ENCODE measurements at places on chromosomes 7 and 10.

GRCh38 chr7:98283127-98283886, 1.8 kb downstream of the BRI3 start:
- DNase-seq, result no peak

GRCh38 chr10:44899450-44900080, 11.6 kb upstream of the TMEM72 start:
- no peak for DNase-seq

- no peak for DNase-seq
Measured at GRCh38 chr7:72325561-72325960, 86.6 kb downstream of the CALN1 start.

DNA sequence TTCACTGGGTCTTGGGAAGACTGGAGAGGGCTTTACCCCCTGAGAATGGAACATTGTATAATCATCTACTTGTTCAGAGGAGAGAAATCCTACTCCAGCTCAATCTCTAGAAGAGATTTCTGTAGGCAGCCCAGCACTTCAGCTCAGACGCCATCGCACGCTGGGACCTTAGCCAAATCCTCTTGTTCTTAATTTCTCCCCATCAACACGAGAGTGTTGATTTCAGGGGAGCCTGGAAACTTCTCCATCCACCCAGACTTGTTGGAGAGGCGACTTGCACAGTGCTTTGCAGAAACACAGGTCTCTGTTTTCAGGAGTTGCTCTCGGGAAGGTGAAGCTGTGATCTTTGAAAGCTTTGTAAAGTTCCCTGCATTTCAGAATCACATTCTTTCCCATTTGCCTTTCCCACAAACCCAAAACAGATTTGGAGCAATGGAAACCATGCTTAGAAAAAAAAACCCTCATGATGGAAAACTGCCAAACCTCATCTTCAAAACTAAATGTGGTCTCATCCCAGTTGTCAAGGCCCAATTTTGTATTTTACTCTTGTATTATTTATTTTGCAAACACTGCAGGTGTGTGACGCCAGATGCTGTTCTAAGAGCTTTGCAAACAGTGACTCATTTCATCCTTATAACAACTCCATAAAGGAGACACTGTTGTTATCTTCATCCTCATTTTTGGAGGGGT, 60.9 kb downstream of the CALML3 start:
- no peak for DNase-seq

DNA sequence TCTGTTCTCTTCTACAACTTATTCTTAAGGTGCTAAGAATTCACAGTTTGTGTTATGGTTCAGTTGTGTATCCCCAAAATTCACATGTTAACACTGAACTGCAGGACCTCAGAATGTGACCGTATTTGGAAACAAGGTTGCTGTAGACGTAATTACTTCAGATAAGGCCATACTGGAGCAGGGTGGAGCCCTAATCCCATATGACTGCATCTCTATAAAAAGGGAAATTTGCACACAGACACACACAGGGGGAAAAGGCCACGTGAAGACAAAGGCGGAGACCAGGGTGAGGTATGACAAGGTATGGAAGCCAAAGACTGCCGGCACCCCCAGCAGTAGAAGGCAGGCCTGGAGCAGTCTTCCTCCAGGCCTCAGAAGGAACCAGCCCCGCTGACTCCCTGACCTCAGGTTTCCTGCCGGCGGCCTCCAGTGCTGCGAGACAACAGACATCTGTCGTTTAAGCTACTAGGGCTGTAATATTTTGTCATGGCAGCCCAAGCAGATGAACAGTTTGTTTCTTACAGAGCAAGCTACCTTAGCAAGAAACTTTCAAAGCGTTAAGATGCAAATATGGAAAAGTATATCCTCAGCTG, 98.7 kb downstream of the PROSER2 start:
- DNase-seq, result no peak

DNA sequence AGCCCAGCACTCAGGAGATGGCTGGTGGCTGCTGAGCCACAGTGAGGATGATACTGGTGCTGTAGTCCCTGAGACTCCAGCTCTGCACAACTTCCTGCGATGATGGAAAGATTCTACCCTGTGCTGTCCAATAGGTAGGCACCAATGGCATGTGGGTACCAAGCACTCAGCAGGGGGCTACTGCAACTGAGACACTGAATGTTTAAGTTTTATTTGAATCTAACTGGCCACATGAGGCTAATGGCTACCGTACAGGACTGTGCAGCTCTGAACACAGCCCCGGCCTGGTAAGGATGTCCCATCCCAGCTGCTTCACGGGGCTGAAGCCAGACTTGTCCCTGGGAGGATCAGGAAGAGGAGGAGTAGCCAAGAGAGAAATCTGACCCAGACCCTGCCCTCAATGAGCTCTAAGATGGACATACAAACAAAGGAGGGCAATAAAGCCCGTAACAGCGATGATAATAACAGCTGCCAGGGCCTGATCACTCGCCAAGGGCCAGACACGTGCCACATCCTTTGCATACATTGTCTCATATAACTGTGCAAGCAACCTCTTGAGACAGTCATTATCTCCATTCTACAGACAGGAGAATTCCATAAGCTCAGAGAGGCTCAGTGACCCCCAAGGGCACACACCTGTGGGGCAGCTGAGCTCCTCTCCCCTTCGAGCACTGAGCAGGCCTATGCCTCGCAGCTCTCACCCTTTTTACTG, 3.8 kb downstream of the GPRIN2 start:
- DNase-seq, result no peak

DNA sequence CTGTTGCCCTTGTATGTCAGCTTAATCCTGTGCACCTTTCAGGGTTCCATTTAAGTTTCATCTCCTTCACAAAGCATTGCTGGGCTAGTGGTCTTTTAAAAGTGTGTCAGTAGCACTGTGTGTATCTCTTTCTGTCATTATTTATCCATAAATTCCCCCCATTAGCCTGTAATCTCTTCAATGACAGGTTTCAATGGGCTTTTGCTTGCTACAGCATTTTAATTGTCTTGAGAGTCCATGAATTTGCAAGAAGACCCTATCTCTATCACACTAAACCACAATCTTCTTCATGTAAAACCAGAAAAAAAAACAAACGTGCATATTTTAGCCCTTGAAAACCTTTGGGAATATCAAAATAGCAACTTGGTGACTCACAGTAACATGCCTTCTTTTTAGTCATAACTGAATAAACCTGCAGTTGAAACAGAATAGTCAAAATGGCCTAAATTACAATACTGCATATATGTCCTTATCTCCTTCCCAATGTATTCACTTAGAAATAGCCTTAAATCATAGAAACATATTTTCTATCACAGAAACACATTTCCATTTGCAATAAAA, 118.6 kb downstream of the PON1 start:
- DNase-seq, result no peak

DNA sequence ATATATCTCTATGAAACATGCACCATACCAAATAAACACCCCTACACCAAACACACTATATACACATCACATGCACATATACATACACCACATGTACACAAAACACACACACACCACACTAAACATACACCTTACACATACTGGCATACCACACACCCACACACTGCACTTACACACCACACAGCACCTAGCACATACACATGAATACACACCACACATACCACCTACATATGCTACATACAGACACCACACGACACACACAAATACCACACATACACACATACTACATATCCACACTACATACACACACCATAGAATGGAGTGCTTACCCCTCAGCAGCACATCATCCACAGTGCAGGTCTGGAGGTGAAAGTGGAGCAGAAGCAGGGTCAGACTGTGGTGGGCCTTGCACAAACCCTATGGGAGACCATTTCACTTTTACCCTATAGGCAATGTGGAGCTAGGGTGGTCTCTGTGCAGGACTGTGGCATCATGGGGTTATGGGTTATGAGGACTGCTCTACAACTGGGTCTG, 64.6 kb downstream of the WDFY4 start:
- no peak for DNase-seq

DNA sequence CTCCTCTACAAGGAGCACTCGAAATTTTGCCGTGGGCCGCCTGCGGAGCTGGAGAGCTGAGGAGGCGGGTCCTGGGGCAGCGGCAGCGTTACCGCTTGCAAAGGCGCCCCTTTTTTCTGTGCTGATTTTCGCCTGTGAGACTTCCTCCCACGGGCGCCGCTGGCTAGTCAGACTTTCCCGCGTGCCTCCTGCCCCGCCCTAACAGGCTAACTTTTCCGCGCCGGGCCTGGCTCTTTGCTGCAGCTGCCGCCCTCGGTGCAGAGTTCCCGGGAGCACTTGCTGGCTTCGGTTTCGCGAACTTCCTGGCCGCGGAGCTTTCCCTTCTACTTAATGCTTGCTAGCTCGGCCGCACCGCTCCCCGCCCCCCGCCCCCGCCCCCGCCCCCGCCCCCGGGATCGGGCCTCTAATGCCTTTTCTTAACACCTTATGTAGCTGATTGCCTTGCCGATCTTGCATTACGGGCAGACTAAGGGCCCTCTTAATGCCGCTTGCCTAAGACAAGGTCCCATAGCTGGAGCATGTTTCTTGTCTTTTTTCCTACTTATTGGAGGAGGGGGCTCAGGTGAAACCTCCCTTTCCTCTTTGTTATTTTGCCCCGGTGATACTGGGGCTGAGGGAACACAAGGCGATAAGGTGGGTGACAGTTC, 37.9 kb upstream of the RASGEF1A start:
- DNase-seq, result no peak

GRCh38 chr10:69715156-69715898, 85.3 kb downstream of the FAM241B start:
- DNase-seq, result no peak

DNA sequence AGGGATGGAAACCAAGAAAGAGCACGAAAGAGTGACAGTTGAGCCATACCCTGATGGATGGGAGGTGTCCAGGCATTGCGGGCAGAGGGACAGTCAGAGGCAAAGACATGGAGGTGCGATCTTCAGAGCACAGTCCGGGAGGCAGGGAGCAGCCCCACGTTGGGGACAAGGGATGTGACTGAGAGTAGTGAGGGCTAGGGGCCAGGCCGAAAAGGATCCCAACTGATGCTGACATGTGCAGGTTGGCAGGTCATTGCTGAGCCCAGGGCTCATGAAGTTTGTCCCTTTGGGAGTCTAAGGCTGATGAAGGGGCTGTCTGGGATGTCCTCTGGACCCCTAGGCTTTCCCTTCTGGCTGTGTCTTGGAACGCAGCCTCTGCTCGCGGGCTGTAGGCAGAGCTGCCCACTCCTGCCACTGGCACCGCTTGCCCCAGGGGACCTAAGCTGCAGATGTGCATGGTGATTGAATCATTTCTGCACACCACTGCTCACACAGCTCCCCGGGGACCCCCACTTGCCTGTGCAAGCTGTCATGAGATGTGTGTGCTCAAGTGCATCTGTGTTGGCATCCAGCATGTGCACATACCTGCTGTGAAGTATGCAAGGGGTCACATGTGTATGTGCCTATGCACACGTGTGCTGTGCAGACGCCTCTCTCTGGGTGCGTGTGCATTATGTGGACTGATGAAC, 125.1 kb downstream of the ZMIZ1 start:
- DNase-seq, result no peak

- DNase-seq, result no peak
Measured at GRCh38 chr7:84363741-84364140, 169.2 kb upstream of the SEMA3A start.

GRCh38 chr10:31321396-31321941, 2.5 kb downstream of the ZEB1 start:
- DNase-seq, result no peak

DNA sequence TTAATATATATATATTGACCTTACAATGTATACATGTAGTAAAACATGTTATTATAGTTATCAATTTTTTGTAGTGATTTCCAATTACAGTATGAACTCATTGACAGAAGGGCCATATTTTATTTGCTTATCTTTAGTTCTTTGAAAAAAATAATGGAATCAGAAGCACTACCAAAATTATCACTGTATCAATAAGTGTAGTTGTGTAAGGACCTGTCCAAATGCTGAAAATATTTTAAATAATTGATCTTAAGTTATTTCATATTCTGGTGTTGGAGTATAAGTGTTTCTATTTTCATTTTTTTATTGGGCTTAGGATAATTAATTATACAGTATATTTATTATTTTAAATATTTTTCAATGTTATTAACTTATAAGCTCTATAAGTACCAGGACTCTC, 8.5 kb upstream of the DGKB start:
- DNase-seq, result no peak

GRCh38 chr7:36775676-36776075, 51.4 kb upstream of the AOAH start:
- DNase-seq, result no peak

GRCh38 chr10:70847659-70848360, 32.1 kb downstream of the SGPL1 start:
- DNase-seq, result no peak

- DNase-seq, result no peak
Measured at GRCh38 chr7:117164620-117165019, 158.2 kb downstream of the WNT2 start.

DNA sequence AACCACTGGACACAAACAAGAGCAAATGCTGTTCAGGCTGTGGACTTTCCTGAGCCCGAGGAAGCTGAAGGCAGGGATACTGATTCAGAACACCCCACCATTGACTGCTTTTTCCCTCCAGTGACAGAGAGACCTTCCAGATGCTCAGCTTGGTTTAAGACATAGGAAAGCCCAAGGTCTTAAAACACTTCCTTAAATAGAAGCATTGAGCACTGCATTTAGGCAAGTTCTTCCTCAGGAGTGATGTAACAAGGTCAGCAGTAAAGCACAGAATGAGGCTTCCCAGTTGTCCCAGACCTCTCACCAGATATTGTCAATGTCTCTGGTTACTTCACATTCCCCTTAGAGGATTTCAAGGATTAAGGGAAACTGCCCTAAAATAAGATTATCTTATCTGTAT, 19.6 kb upstream of the CDCA7L start:
- DNase-seq, result no peak

- no peak for DNase-seq
Measured at GRCh38 chr7:137480401-137480800, 136.9 kb upstream of the PTN start.

DNA sequence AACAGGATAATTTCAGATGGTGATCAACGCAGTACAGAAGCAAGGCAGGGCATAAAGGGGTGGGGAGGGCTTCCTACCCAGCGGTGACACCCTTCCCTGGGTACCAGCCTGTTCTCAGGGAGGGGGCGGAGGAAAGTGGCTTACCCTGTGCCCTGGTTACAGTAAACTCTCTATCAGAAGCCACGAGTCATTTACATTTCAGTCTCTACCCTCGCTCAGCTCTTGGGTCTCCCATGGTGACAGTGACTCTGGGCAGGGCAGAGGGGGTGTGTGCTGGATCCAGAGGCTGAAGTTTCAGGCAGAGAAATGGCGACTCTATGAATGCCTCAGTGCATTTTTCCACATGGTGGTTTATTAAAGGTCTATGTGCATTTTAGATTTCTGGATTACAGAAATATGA, 107.0 kb downstream of the ADARB2 start:
- no peak for DNase-seq

GRCh38 chr10:49161411-49161997, 26.7 kb downstream of the TMEM273 start:
- DNase-seq, result no peak

GRCh38 chr10:130455791-130456190, 319.6 kb downstream of the GLRX3 start:
- no peak for DNase-seq

GRCh38 chr10:56085406-56086122, 275.5 kb downstream of the ZWINT start:
- no peak for DNase-seq

- no peak for DNase-seq
Measured at GRCh38 chr7:30163231-30163894, 28.6 kb downstream of the MTURN start.
